Adipocyte (in vitro differentiated cells): ENCODE measurements at places on chromosomes 5 and 9.

- DNase-seq: peak; percentile 55
Measured at GRCh38 chr5:154038261-154038706, 426 bp downstream of the FAM114A2 start.

DNA sequence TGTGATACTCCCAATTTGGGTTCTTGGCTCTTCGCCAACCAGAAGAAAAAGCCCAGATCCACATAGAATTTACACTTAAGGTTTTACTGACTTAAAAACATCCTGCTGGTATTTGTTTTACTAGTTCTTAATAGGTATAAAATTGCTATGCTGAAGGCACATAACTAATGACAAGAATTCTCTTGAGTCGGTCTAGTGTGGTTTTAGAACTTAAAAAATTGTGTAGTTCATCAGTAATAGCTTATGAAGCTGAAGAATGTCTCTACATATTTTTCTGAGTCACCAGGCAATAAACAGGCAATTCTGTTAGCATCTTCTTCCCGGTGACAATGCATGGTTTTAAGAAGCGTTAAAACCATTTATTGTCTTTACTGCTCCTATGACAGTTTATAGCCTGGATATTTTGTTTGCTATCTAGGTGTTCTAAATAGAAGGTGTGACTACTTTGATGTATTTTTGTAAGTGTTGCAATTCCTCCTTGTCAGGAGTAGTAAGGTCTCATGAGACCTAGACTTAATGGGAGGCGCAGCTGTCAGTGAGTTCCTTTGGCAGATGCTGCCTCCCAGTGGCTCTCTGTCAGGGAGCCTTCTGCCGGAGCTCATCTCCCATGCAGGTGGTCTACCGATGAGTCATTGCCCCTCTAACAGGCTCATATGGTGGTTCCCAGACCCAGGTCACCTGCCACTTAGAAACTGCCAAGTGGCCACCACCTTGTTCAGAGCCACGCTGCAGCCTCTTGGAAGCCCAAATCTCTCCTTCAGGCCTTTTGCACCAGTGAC, 173.8 kb downstream of the MAST4 start:
- peak; percentile 2 for DNase-seq

GRCh38 chr9:14618836-14619420, 74.3 kb downstream of the ZDHHC21 start:
- DNase-seq: no peak

- DNase-seq: no peak
Measured at GRCh38 chr5:29367176-29367833, 1826.2 kb upstream of the CDH6 start.

GRCh38 chr9:126490214-126490631, 123.5 kb upstream of the LMX1B start:
- no peak for DNase-seq

GRCh38 chr9:94650949-94651348, 11.6 kb upstream of the FBP1 start:
- DNase-seq: no peak

DNA sequence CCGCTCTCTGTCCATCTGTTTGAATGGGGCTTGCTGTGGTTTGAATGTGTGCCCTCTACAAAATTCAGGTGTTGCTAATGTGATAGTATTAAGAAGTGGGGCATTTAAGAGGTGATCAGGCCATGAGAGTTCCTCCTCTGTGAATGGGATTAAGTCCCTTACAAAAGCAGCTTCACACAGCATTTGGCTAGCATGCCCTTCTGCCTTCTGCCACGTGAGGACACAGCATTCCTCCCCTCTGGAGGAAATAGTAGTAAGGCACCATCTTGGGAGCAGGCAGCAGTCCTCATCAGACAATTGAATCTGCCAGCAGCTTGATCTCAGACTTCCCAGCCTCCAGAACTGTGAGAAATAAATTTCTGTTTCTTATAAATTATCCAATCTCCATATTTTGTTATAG, 540.2 kb downstream of the CSNK1G3 start:
- DNase-seq: no peak

DNA sequence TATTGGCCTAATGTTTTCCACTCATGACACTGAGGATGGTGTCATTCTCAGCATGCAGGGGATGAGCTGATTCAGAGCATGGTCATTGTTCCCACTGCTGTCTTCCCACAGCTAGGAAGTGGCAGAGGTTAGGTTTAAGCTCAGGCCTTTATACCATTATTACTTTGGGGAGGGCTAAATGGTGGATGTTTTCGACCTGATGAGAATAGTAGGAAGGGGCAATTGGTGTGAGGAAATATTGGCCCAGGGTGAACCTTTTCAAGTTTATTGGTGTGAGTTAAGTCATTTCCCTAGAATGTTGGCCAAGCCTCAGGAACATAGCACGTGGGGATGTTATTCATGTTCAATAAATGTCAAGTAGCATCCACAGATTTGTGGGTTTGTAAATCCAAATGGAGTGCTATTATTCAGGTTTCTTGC, 59.6 kb downstream of the ARHGAP26 start:
- DNase-seq: no peak

- DNase-seq: no peak
Measured at GRCh38 chr5:122844910-122845228, 544 bp upstream of the SNX24 start.

GRCh38 chr5:1106385-1107166, 5.3 kb downstream of the SLC12A7 start:
- no peak for DNase-seq
